Naive thymus-derived CD8-positive, alpha-beta T cell (primary cell): ENCODE measurements at places on chromosomes 5 and 9. TPM values are rescaled to one million over a fixed set of nuclear protein-coding genes. Genes with fewer than 3 reads are reported as not detected.

- no peak for DNase-seq
These were observed 191.6 kb upstream of the CTNND2 start for GRCh38 chr5:12095808-12096281.

GRCh38 chr9:125690679-125691078 is 16.3 kb downstream of the MAPKAP1 start:
- no peak for DNase-seq

GRCh38 chr5:55856516-55857246 is 5.5 kb downstream of the IL31RA start:
- DNase-seq, result no peak

The PHYHD1 gene
- 6.2 TPM for polyA plus RNA-seq
